ENCODE measurements at places on chromosomes 13 and 19.

DNA sequence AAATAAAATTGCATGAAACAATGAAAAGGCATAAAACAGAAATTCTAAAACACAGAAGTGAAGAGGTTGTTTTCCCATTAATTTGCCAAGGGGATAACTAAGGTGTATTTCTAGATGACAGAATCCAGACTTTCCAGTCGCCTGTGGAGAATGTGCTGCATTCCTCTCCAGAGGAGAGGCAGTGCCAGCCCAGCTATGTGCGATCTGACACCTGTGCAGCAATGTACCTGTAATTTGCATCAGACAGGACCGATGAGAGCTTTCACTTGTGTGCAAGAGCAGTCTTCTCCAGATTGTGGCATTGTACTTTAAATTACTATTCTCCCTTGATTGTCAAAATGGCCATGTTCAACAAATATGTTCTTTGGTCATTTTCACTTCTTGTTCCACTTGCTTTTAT is 1037.9 kb downstream of the EFNB2 start:
- no peak for DNase-seq

- no peak for DNase-seq
These were observed 16.3 kb upstream of the RNASEH2B start for GRCh38 chr13:50893211-50893852.

- no peak for DNase-seq
These were observed 302.6 kb downstream of the COG6 start for GRCh38 chr13:39957868-39958677.

DNA sequence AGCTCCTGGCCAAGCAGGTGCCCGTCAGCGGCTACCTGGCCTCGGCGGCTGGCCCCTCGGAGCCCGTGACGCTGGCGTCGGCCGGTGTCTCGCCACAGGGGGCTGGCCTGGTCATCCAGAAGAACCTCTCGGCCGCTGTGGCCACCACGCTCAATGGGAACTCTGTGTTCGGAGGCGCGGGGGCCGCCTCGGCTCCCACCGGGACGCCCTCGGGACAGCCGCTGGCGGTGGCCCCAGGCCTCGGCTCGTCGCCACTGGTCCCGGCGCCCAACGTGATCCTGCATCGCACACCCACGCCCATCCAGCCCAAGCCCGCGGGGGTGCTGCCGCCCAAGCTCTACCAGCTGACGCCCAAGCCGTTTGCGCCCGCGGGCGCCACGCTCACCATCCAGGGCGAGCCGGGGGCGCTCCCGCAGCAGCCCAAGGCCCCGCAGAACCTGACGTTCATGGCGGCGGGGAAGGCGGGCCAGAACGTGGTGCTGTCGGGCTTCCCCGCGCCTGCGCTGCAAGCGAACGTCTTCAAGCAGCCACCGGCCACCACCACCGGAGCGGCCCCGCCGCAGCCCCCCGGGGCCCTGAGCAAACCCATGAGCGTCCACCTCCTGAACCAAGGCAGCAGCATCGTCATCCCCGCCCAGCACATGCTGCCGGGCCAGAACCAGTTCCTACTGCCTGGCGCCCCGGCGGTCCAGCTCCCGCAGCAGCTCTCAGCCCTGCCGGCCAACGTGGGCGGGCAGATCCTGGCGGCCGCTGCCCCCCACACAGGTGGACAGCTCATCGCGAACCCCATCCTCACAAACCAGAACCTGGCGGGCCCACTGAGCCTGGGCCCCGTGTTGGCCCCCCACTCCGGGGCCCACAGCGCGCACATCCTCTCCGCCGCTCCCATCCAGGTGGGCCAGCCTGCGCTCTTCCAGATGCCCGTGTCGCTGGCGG is 33.0 kb upstream of the EHD2 start:
- no peak for DNase-seq

GRCh38 chr19:30209617-30210600 is 162.3 kb upstream of the ZNF536 start:
- DNase-seq, result no peak

DNA sequence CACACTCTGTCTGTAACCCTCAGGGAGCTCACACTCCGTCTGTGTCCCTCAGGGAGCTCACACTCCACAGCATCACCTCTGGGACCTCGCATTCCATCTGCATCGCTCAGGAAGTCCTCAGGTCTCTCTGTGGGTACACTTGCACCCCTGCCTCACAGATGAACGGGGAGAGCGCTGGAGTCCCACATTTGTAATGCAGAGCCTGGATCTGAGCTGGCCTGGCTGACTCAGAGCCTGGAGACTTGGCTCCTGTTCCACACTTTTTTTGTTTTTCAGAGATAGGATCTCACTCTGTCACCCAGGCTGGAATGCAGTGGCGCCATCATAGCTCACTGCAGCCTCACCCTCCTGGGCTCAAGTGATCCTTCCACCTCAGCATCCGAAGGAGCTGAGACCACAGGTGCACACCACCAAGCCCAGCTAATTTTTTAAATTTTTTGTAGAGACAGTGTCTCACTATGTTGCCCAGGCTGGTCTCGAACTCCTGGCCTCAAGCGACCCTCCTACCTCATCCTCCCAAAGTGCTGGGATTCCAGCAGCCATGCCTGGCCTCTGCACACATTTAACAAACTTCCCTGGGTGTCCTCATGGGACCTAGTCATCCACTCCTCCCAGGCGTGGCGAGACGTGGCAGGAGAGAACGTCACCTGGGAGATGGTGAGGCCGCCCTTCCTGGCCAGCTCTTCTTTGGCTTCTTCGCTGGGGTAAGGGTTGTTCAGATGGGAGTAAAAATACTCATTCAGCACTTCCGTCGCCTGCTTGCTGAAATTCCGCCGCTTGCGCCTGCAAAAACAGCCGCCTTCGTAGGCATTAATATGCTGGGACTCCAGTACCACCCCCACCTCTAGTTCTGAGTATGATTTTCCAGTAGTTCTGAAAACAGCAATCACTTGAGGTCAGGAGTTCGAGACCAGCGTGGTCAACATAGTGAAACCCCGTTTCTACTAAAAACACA is 31.0 kb downstream of the CILP2 start:
- no peak for DNase-seq

DNA sequence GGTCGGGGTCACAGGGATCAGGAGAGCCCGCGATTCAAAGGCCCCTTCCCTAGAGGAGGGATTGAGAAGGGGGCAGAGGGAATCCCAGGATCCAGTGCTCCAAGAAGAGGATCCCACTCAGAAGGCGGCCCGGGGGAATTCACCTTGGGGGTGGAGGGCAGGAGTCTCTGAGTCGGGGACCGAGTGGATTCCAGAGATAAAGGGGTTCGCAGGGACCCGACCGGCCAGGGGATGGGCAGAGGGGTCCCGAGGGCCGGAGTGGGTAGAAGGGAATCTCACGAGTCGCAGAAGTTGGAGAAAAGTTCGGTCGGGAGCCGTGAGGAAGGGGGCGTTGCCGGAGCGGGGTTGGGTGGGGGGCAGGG is 261 bp downstream of the PRKD2 start:
- no peak for DNase-seq

- DNase-seq, result no peak
These were observed 23.8 kb downstream of the ZNF787 start for GRCh38 chr19:56097306-56097705.

- no peak for DNase-seq
These were observed 11.1 kb downstream of the IRF3 start for GRCh38 chr19:49654581-49654980.
